ENCODE measurements at places on chromosomes 7 and 10. TPM values are rescaled to one million over a fixed set of nuclear protein-coding genes. Genes with fewer than 3 reads are reported as not detected.

The PDE1C gene
- 2.6 TPM for polyA plus RNA-seq

DNA sequence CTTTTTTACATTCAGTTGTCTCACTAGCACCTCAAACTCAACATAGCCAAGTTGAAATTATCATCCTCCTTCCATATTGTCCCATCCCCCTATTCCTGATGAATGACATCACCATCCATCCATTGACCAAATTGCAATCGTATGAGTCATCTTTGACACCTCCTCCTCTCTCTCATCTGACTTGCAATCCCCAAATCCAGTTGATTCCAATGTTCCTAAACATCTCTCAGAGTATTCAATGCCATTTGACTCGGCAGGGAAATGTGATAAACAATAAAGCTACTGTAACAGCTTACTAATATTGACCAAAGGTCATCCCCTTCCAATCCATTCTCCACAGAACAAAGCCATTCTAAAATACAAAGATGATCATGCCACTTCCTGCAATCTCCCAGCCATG is 1047.8 kb downstream of the NRG3 start:
- DNase-seq: no peak

GRCh38 chr7:129066290-129067131 is 11.6 kb upstream of the TNPO3 start:
- DNase-seq: peak; percentile 30

DNA sequence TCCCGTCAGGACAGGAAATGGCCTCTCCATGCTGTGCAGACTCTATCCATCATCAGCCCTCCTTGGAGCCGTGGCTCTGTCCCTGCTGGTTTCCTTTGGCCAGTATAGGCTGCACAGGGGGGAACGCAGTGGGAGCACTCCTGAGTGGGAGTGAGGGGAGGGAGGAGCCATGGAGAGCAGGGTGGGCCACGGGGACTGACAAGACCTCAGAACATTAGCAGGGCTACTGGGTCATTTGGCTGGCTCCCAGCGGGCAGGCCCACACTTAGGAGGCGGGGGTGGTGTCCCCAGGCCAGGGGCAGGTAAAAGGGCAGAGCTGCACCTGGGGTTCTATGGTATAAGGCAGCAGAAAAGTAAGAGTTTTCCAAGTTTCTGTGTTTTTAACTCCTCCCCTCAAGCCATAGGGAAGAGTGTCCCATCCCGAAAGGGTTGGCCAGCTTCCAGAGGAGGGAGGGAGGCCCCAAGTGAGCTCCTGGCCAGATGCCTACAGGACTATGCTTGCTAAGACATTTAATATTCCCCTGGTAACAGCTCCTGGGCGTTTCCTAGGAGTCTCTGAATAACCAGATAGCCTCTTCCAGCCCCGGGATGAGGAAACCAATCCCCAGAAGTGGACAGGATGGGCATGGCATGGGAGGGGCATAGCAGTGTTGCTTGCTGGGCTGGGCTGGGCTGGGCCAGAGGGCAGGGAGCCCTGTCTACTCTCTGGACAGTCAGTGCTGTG is 5.5 kb upstream of the OPN4 start:
- DNase-seq: peak; percentile 46

- DNase-seq: no peak
Measured at GRCh38 chr7:41787651-41788350, 84.9 kb upstream of the INHBA start.

DNA sequence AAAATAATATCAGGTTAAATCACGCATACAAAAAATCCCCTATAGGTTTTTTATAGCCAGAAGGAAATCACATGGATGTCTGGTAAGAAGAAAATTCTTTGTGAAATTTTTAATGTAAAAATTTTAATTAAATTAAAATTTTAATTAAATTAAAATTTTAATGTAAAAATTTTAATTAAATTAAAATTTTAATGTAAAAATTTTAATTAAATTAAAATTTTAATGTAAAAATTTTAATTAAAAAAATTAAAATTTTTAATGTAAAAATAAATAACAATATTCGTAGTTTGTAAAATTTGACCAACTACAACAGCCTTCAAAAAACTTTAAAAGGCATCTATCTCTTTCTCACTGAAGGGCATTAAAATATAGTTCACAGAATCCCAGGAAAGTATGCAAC is 61.5 kb downstream of the CTTNBP2 start:
- no peak for DNase-seq

- no peak for DNase-seq
Measured at GRCh38 chr10:105188737-105189462, 547.8 kb downstream of the SORCS3 start.

The SSC4D gene
- polyA plus RNA-seq: 1.2 TPM

DNA sequence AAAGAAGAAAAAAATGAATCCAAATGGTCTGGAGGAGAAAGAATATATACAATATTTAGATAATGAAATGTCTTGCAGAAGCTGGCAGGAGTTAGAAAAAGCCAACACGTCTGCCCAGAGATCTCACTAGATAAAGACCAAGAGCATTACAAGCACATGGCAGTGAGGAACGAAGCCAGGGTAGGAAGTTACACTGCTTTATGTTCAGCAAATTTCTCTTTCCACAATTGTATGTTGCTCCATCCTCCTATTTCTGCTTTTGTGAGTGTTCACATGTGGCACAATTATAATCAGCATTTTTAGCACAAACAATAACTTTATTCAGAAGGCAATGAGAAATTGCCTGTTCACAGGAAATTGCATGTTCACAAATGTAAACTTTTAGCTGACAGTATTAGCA is 53.7 kb downstream of the LRRC17 start:
- no peak for DNase-seq

GRCh38 chr10:3931224-3931623 is 146.2 kb upstream of the KLF6 start:
- DNase-seq: no peak

The CUBN gene
- 73.9 TPM for polyA plus RNA-seq

DNA sequence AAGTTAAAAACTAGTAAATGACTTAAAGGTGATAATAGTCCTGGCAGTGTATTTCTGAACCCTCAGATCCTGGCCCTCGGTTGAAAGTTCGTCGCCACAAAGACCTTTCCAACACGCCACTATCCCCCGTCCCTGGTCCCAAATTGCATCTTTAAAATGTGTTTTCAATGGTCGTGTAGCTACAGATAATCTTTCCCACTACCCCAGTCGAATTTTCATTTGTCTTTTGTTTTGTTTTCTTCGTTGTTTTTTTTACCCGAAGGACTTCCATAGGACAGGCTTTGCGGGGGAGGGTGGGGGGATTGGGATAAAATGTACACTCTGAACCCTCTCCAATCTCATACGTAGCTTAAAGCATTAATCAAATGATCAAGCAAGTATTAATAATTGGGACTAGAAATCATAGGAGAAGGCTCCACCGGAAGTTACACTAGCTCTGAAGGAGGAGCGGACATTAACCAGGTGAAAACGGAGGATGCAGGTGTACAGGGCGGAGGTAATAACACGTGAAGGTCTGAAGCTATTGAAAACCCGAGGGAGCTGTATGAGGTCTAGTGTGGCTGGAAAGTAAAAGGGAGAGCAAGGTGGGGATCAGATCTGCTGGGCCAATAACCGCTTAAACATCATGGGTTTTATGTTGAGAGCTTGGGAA is 32.8 kb upstream of the PHF14 start:
- no peak for DNase-seq

The EIF3B gene
- polyA plus RNA-seq: 120 TPM

GRCh38 chr10:88028654-88029053 is 165.2 kb downstream of the PTEN start:
- peak; percentile 88 for DNase-seq

DNA sequence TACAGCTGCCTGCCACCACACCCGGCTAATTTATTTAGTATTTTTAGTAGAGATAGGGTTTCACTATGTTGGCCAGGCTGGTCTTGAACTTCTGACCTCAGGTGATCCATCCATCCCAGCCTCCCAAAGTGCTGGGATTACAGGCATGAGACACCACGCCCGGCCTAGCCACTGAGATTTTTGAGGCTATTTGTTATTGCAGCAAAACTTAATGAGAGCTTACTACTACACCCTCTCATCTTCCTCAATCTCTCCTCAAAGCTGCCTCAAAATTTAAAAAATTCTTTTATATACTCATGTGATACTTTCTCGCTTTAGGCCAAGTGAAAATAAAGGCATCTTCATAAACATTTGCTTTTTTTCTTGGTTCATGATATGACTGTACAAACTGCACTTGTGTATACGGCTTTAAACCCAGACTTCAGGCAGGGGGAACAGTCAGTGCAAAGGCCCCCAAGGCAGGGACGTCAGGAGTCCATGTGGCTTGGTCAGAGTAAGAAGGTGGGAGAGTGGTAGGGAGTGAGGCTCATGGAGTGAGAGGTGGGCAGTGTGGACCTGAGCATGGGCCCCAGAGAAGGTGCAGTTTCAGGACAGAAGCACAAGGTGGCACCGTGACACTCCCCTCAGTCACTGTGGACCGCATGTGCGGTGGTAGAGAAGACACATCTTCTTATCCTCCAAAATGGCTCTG is 55.5 kb downstream of the SYPL1 start:
- DNase-seq: peak; percentile 59

DNA sequence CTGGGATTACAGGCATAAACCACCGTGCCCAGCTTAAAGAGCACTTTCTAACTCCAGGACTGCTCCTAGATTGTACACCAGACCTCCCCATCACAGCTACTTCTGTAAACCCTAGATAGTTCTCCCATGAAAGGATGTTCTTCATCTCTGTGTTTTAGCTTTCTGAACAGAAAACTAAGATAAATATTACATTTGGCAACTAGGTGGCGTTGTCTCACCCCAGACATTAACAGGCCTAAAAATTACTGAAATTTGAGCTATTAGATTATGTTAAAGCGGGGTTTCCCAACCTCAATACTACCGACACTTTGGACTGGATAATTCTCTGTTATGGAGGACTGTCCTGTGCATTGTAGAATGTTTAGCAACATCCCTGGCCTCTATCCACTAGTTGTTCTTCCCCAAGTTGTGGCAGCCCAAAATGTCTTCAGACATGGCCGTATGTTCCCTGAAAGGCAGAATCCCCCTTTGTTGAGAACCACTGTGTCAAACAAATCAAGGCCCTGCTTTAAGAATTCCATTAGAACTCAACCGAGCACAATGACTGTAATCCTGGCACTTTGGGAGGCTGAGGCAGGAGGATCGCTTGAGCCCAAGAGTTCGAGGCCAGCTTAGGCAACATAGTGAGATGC is 19.1 kb downstream of the ATOH7 start:
- peak; percentile 7 for DNase-seq

- no peak for DNase-seq
Measured at GRCh38 chr10:26378861-26379294, 59.3 kb upstream of the APBB1IP start.

The SPDYE2 gene
- 3.2 TPM for polyA plus RNA-seq

DNA sequence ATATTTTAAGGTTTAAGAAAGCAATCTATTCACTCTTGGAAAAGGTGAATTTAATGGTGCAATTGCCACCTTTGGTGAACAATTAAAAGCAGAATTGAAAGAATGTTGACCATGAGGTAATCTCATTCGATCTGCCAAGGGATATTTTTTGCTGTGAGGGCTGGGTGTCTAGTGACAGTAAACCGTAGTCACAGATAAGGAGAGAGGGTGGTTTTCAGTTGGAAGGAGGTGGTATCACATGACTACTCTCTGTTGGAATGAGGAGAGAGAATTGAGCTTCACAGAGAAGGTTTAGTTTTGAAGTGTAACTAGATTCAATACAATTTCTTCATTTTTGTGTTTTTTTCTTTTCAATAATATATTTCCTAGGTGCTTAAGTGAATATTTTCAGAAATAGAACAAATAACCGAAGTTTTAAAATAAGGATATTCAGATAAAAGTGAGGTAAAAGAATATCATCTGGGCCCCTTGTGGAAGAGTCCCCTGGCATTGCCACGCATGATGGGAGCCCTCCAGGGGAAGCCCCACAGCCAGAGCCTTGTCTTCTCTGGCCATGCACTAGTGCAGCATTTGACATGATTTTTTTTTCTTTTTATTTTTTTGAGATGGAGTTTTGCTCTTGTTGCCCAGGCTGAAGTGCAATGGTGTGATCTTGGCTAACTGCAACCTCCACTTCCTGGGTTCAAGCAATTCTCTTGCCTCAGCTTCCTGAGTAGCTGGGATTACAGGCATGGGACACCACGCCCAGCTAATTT is 73.4 kb downstream of the GPR141 start:
- no peak for DNase-seq

DNA sequence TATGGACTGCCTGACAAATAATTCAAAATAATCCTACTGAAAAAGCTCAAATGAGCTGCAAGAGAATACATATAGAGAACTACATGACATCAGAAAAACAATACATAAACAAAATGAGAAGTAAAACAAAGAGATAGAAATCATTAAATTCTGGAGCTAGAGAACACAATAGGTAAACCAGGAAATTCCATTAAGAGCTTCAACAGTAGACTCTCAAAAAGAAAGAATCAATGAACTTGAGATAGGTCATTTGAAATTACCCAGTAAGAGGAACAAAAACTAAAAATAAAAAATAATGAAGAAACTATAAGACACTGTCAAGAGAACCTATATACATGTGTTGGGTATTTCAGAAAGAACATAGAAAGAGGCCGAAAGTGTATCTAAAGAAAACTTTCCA is 186.3 kb downstream of the PTN start:
- no peak for DNase-seq

The C7orf57 gene
- 0.28 TPM for polyA plus RNA-seq

The RPEL1 gene
- polyA plus RNA-seq: 0.09 TPM

- no peak for DNase-seq
Measured at GRCh38 chr7:117186218-117187010, 136.4 kb downstream of the WNT2 start.

The CLRN3 gene
- polyA plus RNA-seq: 121 TPM

GRCh38 chr7:150756166-150756565 is 18.9 kb downstream of the GIMAP5 start:
- DNase-seq: no peak

The PCBD1 gene
- 154 TPM for polyA plus RNA-seq

DNA sequence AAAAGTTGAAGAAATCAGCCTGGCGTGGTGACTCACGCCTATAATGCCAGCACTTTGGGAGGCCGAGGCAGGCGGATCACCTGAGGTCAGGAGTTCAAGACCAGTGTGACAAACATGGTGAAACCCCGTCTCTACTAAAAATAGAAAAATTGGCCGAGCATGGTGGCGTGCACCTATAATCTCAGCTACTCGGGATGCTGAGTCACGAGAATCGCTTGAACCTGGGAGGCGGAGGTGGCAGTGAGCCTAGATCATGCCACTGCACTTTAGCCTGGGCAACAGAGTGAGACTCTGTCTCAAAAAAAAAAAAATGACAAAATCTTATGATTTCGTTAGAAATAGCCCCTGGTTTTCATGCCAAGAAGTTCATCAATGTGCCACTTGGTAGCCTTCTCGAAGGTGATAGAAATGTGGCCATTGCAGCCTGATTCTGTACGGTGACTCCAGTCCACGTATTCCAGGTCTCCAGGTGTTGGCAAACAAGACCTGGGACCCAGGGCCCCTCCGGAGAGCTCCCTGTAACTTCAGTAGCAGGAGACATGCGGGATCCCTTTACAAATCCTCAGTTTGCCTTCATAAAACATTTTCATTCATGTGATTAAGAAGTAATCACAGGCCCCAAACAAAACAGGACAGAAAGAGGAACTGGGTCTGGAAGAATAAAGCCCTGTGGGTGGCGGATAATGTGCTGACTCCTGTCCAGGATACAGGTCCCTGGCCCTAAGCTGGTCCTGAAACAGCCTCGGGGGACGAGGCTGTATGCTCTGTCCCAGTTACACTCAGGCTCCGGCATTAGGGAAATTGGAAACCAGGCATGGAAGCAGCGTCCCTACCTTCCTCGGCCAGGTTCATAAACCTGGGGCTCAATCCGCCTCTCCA is 207.3 kb upstream of the SH2B2 start:
- DNase-seq: no peak

The CFAP69 gene
- polyA plus RNA-seq: 8.1 TPM

The SLC39A12 gene
- 0.03 TPM for polyA plus RNA-seq

Data from large intestine (tissue), 12 donors.